Caudate nucleus (tissue), 63 donors: ENCODE measurements at places on chromosomes 1 and 21.

- no peak for DNase-seq
Observed at GRCh38 chr21:39774227-39774626, 29.2 kb downstream of the IGSF5 start.

GRCh38 chr1:99777752-99778151 lies 11.3 kb upstream of the FRRS1 start:
- DNase-seq: no peak

DNA sequence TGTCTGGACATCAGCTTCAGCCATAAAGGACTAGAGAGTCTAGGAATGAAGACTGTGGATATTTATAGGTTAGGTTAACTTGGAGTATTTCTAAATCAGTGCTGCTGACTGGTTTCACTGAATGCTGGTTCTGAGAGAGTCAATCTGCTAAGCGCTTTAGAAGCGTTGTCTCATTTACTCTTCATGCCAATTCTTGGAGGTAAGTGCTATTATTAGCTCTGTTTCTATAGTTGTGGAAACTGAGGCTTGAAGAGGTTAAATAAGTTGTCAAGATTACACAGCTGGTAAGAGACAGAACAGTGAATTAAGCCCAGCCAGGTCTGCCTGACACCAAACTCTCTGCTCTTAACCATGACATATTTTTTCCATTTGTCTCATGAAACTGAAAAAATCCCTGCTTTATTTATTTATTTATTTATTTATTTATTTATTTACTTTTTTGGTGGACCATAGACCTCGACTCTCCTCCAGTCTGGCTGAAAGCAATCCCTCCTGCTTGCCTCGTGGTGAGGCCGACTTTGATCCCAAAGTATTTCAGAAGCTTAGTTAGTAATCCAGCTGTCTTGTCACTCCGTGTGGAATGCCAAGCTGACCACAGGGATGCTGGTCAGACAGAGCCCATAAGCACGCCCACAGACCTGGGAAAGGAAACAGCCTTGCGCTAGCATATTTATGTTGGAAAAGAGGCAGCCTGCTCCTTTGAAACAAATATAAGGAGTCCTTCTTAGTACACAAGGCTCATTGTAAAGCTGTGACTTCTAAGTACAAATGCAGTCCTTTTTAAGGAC lies 16.9 kb downstream of the NTMT2 start:
- DNase-seq: no peak

DNA sequence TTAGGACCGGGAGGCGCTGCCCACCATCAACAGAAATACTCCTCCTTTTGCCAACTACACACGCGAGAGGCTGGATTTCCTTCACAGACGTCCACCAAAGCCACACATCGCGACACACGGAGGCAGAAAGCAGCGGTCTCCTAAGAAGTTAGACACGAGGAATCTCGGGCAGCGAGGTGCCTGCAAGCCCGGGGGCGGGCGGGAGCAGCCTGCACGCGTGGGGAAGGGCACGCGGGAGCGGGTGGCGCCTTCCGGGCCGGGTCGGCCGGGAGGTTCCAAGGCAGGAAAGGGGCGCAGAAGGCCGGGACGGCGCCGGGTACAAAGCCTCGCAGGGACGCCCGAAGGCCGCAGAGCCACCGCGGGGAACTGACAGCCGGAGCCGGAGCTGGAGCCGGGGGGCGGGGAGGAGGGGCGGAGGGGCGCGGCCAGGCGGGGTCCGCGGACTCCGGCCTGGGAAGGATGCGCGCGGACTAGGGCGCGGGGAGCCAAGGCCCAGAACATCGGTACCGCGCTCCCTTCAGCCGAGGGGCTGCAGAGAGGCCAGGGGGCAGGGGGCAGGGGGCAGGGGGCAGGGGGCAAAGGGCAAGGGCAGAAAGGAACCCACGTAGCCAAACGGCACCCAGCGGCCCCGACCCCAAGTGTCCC lies 722 bp downstream of the NPHP4 start:
- DNase-seq: peak; percentile 41

DNA sequence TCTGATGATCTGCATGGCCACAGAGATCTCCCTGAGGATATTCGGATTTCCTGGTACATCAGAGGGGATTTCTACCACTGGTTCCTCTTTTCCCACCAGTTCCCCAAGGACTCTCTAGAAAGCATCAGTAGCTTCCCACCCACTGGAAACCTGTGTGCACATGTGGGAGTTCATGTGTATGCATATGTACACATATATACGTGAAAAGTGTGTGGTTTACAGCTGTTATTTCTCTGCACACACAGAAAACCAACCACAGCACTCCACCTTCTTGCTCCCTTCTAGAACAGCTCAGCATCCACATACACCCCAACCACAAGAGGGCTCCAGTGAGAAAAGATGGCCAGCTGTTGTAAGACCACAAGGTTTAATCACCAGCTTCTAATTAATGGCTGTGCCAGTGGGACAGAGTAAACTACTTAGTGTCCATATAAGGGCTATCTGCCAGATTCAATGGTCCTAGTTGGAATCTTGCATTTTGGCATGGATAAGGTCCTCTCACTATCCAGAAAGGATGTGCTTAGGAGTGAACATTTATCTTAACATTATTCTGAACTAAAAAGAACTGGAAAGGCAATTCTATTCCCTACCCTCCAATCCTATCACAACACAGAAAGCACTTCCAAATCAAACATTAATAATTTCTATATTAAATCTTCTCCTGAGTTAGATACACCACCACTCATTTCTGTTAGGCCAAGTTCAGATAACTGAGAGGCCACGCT lies 24.1 kb downstream of the GPR3 start:
- no peak for DNase-seq

GRCh38 chr1:219075121-219075879 lies 98.4 kb upstream of the LYPLAL1 start:
- DNase-seq: no peak

DNA sequence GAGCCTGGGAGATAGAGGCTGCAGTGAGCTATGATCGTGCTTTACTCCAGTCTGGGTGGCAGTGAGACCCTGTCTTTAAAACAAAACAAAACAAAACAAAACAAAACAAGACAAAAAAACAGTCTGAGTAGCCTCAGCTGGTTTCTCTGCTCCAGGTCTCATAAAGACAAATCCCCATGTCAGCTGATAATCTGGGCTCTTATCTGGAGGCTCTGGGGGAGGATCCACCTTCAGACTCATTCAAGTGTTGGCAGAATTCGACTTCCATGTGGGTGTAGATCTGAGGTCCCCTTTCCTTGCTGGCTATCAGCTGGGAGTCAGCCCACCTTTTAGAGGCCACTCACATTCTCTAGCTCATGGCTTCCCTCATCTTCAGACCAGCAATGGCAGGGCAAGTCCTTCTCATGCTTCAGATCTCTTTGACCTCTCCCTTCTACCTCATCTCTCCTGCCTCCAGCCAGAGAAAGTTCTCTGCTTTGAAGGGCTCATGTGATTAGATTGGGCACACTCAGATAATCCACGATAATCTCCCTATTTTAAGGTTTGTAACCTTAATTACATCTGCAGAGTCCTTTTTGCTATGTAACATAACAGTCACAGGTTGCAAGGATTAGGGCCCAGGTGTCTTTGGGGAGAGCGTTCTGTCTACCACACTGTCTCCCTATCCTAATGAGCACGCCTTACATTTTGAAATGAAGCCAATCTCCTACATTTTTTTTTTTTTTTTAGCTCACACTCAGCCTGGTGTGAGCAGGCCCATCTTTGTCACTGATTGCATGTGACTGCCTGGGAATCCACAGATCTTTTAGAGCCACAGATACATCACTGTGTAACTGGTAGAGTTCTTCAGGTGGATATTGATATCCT lies 7.5 kb upstream of the PYCR2 start:
- DNase-seq: no peak

GRCh38 chr1:44783697-44784093 lies 4.3 kb downstream of the BEST4 start:
- DNase-seq: no peak

- no peak for DNase-seq
Observed at GRCh38 chr1:45526135-45526644, 4.5 kb upstream of the PRDX1 start.

- no peak for DNase-seq
Observed at GRCh38 chr1:103576065-103576464, 4.7 kb downstream of the AMY2B start.

GRCh38 chr1:164599272-164599671 lies 40.3 kb downstream of the PBX1 start:
- no peak for DNase-seq

DNA sequence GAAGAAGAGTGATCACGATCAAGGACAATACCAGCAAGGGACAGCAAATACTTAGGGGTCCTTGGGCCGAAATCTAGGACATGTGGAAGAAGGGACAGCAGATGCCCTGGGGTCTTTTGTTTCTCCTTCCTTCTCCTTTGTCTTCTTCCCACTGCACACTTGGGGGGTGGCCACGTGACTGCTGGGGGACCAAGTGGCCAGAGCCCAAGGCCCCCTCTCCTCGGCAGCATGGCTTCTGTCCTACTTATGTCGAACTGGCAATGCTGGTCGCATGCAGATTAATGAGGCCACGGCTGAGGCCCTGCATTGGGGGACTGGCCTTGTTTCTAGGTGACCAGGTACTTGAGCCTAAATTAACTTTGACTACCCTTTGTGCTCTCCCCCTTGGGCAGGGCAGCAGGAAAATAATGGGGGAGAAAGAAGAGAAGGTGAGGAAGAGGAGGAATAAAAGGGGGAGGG lies 83.0 kb downstream of the GRIK3 start:
- no peak for DNase-seq

- no peak for DNase-seq
Observed at GRCh38 chr21:40043423-40043822, 176.2 kb downstream of the PCP4 start.

- no peak for DNase-seq
Observed at GRCh38 chr1:197800379-197801110, 25.3 kb upstream of the DENND1B start.

DNA sequence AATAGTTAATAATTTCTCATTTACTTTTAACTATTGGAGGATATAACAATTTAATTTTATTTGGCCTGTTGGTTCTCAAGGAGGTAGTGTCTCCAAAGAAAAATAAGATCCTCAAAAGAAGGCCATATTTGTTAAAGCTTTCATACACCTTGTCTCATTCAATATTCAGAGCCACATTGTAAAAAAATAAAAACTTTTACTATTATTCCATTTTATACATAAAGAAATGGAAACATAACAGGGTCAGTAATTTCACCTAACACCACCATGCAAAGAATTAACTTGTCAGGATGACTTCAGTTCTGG lies 40.3 kb upstream of the KCTD3 start:
- DNase-seq: no peak

DNA sequence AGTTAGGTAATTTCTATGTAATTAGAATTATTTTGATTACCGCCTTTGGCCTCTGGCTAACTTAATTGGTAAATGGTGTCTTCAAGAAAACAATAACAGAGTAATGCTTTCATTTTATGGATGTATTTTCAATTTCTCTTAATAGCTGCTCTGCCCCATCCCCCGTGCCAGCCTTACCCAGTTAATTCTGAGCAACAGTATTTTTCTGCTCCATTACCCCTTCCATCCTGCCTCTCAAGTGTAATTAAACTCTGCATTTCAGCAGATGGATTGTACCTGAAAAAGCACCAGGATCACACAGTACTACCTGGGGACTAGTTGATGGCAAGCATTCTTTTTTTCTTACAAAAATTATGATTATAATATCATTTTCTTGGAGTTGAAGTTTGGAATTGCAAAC lies 104.2 kb downstream of the KIAA0319L start:
- no peak for DNase-seq

GRCh38 chr1:84792421-84792820 lies 100.6 kb downstream of the LPAR3 start:
- DNase-seq: no peak

DNA sequence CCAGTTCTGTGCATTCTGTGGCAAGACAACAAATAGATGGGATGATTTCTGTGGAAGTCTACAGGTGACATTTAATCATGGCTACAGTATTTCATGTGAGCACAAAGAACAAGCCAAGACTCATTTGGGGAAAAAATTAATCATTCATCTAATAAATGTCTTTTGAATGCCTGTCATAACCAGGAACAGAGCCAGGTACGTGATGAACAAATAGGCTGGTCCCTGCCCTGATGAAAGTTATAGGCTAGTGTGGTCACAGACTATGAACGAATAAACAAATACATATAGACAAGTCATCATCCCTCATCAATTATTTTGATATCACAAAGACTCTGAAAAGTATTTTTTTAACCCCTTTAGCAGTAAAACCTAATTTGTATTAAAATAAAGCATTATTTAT lies 226.4 kb upstream of the RRP15 start:
- no peak for DNase-seq

DNA sequence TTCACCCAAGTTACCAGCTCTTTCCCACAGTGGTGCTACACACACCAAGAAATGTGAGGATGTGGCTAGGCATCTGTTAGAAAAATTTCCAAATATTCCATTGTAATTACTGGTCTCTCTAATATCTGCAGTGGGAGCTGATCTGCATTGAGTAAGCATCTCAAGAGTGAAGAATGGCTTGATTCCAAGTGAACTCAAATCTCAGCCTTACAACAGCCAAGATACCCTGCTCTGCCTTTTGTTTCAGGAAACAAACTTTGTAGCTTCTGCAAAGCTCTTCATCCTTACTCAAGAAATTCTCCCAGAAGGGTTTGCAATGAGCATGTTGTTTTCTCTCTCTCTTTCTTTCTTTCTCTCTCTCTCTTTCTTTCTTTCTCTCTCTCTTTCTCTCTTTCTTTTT lies 181.1 kb downstream of the FCRL5 start:
- no peak for DNase-seq

GRCh38 chr1:99181892-99182291 lies 82.4 kb upstream of the PLPPR4 start:
- no peak for DNase-seq

DNA sequence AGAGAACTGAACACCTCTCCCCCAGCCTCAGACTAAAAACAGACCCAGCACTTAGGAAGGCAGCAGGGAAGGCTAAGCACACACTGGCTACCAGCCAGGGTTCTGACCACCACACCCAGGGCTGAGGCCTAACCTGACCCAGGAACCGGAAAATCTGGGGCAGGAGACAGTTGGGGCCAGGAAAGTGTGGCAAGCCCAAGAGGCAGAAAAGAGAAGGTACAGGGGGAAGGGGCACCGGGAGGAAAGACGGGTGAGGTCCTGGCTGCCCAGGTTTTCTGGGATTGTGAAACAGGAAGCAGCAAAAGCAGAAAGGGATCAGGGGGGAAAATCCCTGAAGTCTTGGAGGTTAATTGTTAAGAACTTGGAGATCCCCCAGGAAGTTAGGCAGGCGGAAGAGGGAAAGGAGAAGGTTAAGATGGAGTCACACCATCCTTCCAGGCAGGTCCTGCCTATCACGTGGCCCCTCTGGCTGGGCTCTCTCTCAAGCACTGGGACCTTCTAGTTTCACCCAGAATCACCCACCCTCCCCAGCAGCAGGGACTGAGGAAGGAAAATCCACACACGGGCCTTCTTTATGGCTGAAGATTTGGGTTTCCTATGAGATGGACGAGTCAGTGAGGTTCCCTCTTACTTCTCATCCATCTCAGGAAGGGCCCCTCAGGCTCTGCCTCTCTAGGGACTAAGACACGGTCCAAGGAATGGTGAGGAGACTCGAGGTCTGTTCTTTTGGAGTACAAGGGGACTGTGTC lies 2.6 kb downstream of the HDGF start:
- DNase-seq: no peak

GRCh38 chr1:97996880-97997279 lies 76.0 kb upstream of the DPYD start:
- no peak for DNase-seq
